ENCODE measurements at places on chromosomes 5 and 9.

- DNase-seq = peak; percentile 72
These were observed 463.5 kb upstream of the RGMB start for GRCh38 chr5:98309785-98310598.

DNA sequence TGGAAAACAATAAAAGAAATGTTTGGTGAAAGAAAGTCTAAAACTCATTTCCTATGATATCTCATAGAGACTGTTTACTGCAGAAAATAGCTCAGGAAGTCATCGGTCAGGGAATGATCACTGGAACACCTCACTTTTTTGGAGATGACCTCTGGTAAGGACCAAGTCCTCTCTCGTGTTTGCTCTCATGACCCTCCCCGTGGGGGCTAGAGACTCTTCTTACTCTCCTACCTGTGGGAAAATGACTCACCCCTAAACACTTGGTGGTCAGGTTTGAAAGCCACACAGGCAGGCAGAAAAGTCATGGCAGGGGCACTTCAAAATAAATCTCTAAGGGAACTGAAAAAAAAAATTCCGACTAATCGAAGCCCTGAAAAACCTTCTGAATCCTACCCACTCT lies 48.2 kb downstream of the FAM240B start:
- no peak for DNase-seq

DNA sequence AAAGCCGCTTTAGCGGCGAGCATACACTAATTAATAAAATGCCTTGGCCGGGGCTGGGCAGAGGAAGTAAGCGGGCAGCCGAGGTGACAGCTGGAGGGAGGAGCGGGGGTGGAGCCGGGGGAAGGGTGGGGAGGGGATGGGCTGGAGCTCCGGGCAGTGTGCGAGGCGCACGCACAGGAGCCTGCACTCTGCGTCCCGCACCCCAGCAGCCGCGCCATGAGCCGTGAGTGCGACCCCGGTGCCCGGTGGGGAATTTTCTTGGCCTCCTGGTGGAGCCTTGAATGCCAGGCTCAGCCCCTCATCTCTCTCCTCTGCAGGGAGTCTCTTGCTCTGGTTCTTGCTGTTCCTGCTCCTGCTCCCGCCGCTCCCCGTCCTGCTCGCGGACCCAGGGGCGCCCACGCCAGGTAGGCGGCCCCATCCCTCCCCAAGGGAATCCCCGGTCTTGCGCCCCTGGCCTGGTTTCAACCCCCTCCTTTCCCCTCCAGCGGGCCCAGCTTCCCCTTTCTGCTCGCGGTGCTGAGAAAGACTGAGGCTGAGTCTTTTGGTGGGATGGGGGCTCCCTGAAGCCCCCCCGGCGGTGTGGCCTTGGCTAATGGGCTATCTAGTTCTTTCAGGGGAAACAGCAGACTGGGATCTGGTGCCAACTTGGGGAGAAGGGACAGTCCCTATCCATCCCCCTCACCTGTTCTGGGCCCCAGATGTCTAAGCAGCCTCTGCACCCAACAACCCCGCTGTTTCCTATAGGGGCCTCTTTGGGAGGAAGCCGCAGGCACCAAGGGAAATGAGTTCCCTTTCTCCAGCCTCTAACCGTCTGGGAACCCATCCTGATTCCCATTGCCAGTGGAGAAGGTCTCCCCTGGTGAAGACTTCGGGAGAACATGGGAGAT lies at the start of gene PTGS1:
Gene PTGS1, plus strand, starts transcription at position 156 of the 887 bp plus-strand sequence. Its CDS starts 61 bp downstream, at position 217.
- no peak for DNase-seq

GRCh38 chr5:116237917-116238500 lies 153.2 kb downstream of the COMMD10 start:
- no peak for DNase-seq

- no peak for DNase-seq
These were observed at the start of gene AMBP for GRCh38 chr9:114078021-114078780. Gene AMBP, minus strand, starts transcription at chr9:114078300. Its CDS starts 91 bp downstream, at chr9:114078209.

GRCh38 chr9:100394816-100395215 lies 32.1 kb upstream of the MSANTD3 start:
- no peak for DNase-seq

DNA sequence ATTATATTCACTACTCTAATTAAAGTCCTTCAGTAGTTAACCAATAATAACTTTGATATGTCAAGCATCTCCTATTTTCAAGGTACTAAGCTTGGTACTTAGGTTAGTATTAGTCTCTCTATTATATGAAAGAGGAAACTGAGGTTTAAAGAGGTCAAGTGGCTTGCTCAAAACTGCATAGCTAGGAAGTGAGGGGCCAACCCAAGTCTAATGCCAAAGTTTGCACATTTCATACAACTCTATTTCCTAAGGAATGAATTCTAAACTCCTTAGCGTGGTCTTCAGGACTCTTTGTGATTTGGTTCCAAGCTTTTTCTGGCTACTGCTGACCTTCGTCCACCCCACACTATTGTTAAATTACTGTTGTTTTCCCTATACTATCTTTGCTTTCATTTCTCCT lies 9.9 kb upstream of the SHOC1 start:
- no peak for DNase-seq

- no peak for DNase-seq
These were observed 257.1 kb downstream of the AOPEP start for GRCh38 chr9:94983552-94983951.

- no peak for DNase-seq
These were observed 3.6 kb downstream of the FBXO38 start for GRCh38 chr5:148387325-148387724.

GRCh38 chr9:135663857-135664256 lies 748 bp downstream of the LCN9 start:
- no peak for DNase-seq

DNA sequence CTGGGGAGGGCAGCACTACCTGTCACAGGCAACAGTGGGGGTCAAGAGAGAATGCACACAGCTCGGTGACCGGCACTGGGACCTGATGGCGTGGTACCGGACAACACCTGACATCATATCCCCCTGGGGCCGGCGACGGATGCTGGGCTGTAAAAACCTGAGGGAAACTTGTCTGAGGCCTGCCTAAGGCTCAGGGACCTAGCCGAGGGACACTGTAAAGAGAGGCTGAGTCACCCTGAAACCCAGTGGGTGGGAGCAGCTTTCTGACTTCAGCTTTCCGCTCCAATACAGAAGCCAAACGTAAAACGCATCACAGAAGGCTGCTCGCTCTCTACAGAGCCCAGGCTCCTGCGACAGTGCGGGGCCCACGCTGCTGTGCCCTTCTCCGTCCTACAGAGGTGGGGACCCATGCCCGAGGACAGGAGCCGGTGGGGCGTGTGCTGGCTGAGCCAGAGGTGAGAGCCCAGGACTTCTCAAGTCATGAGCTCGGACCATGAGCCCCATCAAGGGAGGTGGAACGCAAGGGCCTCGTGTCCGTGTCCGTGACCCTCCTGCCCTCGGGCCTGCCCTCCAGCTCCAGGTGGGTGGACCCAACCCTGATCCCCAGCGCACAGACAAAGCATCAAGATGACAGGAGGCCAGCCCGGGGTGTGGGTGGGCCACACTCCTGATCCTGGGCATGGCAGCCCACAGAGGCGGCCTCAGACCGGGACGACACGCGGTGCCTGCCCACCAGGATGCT lies 5.3 kb downstream of the RALGDS start:
- peak; percentile 66 for DNase-seq

DNA sequence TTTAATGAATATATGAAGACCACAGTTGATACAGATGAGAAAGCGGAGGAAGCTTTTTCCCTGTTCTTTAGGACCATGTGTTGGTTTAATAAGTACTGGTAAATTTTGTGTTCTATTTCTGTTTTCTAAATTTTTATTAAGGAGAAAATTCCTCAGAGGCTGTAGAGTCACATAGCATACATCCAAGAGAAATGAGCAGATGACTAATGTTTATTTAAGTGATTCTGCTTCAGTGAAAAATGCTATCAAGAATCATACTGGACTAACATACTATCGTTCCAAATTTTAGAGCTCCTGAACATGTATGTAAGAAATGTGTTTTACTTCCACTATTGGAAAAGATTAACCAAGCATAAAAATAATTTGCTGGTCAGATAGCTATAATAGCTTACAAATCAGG lies 115.0 kb downstream of the KIAA1958 start:
- DNase-seq = no peak

- no peak for DNase-seq
These were observed 727 bp upstream of the DNAJA1 start for GRCh38 chr9:33024126-33024965.

GRCh38 chr9:6557883-6558616 lies 87.5 kb downstream of the GLDC start:
- no peak for DNase-seq

GRCh38 chr9:77751341-77752091 lies 103.4 kb upstream of the GNA14 start:
- peak; percentile 42 for DNase-seq

GRCh38 chr9:105908069-105908468 lies 213.7 kb downstream of the TMEM38B start:
- no peak for DNase-seq

- no peak for DNase-seq
These were observed 3.8 kb downstream of the PCDH12 start for GRCh38 chr5:141954194-141954593.

- peak; percentile 2 for DNase-seq
These were observed 108.9 kb upstream of the CHD1 start for GRCh38 chr5:99037668-99038067.

- no peak for DNase-seq
These were observed 78.9 kb downstream of the ALDH7A1 start for GRCh38 chr5:126516133-126516532.

- DNase-seq = no peak
These were observed 87.6 kb downstream of the VAV2 start for GRCh38 chr9:133904346-133905090.

DNA sequence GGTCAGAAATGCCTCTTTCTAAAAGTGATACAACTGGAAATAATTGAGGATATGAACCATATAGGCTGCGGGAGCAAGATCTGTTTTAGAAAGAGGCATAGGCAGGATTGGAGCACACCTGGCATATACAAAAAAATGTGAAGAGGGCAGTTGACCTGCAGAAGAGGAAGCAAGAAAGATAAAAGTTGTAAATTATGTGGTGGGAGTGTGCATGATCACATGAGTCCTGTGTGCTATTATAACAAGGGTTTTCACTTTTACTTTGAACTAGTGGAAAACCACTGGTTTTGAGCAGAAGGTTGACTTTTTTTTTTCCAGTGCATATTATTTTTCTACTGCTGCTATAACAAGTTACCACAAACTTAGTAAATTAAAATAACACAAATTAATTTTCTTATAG lies 489.3 kb downstream of the ANXA1 start:
- DNase-seq = no peak

DNA sequence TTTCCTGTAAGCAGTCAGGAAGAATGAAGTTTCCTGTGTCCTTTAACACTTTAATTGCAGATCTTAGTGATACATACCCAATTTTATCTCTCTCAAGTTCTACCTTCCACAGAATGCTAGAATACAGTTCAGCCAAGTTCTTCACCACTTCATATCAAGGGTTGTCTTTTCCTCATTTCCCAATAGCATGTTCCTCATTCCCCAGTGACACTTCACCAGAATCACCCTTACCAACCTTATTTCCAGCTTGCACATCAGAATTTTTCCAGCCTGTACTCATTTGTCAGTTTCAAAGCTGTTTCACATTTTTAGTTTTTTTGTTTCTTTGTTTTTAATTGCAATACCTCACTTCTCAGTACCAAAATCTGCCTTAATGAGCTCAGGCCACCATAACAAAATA lies 126.1 kb downstream of the ESM1 start:
- DNase-seq = no peak

DNA sequence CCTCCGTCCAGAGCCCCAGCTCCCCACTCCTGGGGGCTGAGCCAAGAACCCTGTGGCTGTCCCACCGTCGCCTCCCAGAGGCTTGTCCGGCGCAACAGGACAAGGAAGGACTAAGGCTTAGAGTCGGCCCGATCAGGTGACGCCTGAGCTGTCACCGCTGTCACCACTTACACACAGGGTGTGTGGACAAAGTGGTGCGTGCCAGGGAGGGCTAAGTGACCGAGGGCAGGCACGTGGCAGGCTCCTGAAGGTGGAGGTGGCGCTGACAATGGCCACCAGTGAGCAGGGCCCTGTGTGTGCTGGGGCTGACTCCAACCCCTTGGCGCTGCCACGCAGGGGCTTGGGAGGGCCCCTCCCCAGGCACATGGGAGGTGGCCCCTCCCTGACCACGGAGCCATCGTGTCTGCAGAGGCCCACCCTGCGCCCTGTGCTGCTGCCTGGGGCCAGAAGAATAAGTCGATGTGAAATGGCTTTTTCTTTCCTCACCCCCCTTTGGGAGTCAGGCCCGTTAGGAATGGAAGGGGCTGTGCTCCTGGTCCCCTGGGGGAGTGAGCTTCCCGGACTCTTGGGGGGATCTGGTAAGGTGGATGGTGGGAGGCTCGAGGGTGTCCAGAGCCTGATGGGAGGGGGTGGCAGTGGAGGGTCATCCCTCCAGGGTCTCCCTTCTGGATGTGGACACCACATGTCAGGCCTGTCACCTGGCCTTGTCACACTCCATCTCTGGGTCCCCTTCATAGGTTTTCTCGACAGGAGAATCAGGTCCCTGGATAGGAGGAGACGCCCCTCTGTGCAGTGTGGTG lies 2.6 kb upstream of the GPSM1 start:
- no peak for DNase-seq

DNA sequence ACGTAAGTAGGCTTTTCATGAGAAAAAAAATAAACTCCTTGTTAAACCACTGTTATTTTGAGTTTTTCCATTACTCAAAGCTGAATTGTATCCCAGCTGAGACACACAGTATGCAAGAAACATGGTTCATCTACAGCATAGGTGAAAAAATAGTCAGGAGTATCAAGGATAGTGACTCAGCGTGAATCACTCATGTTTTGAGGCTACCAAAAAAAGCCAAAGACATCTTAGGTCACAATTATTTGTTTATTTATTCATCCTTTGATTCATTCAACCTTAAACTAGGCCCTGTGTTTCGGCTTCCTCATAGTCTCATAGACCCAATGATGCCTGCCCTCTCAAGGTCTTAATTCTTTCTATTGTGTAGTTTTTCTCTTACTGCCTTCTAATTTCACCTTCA lies 32.9 kb upstream of the STX17 start:
- no peak for DNase-seq

GRCh38 chr5:79086116-79086515 lies 16.5 kb downstream of the BHMT2 start:
- DNase-seq = no peak

DNA sequence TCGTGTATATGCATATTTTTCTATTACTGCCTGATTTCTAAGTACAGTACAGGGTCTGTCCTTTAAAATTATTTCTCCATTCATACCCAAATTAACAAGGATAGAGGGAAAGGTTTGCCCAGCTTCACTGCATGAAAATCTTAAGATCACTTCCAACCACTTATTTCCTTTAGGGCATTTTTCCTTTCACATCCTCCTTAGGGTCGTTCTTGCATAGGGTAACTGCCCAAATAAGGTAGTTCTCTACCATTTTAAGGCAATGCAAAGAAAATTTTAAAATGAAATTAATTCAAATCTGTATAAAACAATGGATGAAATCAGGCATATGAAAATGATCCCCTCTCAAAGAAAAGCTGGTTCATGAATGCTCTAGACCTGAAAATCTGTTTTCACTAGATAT lies 4.1 kb upstream of the CDC20B start:
- DNase-seq = no peak

GRCh38 chr9:2122299-2122698 lies 107.2 kb downstream of the SMARCA2 start:
- DNase-seq = no peak

- DNase-seq = no peak
These were observed 58.7 kb upstream of the NFIB start for GRCh38 chr9:14372437-14373335.
